ENCODE measurements at places on chromosomes 3 and 15.

- DNase-seq = no peak
Observed at GRCh38 chr3:195394024-195394423, 48.8 kb downstream of the ACAP2 start.

- DNase-seq = no peak
Observed at GRCh38 chr3:12556314-12556689, 585 bp upstream of the MKRN2 start.

DNA sequence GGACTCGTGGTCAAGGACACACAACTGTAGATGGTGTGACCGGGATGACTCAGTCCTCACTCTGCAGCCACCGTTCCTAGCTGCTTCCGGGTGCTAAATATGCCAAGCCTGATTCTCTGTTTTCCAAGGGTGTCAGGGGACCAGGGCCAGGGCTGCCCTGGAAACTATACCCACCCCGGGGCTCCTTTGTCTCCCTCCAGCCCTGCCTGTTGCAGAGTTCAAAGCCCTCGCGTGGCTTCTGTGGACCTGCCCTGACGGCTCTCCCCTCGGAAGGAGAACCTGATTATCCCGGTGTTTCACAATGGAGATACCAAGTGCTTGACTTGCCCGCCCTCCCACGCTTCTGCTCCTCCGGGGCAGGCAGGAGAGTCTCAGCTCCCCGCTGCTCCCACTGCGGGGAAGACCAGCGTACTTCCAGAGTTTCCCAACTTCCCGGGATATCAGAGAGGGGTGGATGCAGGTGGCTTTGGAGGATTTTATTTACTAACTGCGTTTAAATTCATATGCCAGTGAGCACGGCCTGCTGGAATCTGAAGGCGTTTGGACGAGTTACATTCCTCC lies 125.0 kb downstream of the ASB7 start:
- DNase-seq = no peak

- no peak for DNase-seq
Observed at GRCh38 chr15:95096651-95097050, 865.3 kb downstream of the MCTP2 start.

- DNase-seq = no peak
Observed at GRCh38 chr3:65988411-65989180, 50.1 kb downstream of the MAGI1 start.

DNA sequence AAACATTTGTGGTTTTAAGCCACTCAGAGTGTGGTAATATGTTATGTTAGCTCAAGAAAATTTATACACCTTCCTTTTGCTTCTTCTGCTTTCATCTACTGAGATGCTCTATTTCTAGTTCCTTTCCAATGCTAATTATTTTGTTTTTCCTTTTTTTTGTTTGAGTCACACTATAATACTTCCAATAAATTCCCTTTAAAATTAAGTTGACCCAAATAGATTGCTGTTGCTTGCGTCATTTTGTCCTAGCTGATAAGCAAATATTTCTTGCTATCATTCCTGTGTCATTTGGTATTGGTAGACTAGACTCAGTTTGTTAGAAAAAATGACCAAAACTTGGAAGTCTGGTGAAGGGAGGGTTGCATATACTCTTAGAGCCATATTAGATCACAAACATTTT lies 437.0 kb upstream of the CNTN6 start:
- DNase-seq = no peak

DNA sequence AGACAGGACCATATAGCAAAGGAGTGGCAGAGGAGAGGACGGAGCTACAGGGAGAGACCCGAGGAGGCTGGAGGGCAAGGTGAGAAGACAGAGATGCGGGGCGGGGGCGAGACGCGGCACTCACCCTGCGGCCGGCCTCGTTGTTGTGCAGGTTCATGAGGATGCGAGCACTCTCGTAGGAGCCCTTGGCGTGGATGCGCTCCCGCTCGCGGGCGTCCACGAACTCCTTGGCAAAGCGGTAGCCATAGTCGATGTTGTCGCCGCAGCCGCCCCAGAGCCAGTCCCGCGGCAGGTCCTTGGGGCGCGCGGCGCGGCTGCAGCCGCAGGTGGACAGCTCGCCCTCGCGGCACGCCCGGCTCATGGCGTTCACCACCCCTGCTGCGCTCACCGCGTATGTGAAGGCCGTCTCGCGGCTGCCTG lies 12.9 kb downstream of the WNT5A start:
- no peak for DNase-seq

- DNase-seq = no peak
Observed at GRCh38 chr15:91919014-91919534, 65.6 kb downstream of the SLCO3A1 start.

DNA sequence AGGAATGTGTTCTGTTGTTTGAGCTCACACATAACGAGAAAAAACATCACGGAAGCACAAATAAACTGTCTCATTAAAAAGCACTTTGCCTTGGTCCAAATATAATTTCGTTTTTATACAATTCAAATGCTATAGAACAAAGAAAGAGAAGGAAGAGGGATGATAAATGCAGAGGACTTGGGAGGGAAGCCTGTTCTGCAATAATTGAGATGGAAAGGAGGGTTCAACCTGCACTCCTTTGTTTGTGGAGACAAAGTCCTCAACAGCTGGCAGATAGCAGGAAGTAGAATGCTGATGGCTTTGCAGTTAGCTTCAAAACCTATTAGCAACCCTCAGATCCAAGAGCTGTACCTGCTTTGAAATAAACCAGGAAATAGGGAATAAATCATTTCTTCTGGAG lies 1010.8 kb downstream of the FHIT start:
- DNase-seq = no peak

DNA sequence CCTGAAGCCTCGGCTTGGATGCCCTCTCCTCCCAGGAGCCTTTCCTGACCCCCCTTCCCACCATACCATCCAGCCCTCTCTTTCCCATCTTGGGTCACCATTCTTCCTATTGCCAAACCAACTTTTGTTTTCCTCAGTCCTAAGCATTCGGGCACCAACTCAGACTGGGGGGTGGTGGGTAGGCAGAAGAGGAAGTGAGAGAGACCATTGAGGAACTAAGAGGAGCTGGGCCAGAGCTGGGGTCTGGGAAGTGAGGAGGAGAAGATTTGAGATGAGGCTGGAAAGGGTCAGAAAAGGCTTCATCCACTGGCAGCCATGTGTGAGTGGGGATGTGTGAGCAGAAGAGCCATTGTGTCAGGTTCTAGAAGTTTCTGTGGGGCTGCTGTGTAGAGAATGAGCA lies 37.7 kb downstream of the TKT start:
- DNase-seq = no peak

- DNase-seq = no peak
Observed at GRCh38 chr15:63221346-63221745, 31.9 kb downstream of the RAB8B start.

- DNase-seq = no peak
Observed at GRCh38 chr15:69862540-69862939, 235.2 kb downstream of the TLE3 start.

DNA sequence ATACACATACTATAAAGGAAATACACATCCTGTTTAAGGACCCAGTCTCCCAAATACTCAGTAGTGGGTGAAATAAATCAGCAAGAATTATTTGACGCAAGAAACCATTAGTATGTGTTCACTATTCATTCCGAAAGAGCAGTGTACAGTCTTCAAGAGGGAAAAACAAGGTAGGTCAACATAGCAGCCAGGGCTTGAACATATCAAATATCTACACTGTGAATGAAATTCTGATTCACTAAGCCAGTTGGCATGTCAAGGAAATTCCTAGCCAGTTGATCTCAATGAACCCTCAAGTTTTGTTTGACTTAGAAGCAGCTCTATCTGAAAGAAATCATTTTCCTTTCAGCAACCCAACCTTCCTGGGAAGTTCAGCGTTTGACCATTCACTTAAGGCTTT lies 99.0 kb downstream of the CNTN3 start:
- no peak for DNase-seq

DNA sequence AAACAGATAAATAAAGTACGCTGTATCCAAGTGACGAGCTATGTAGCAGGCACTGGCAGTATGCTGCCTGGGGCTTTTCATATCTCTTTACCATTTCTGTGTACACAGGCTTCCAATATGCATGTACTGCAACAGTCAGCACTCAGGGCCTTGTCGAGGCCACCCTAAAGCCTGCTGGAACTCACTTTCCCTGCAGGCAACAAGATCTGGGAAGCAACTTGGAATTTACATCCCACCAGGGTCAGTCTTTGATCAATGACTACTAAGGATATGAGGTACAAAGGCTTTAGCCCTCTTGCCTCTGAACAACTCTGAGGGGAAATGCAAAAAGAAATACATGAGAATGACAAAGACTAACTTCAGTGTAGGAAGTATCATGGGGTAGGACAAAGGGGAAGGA lies 101.8 kb upstream of the ARL6 start:
- no peak for DNase-seq

DNA sequence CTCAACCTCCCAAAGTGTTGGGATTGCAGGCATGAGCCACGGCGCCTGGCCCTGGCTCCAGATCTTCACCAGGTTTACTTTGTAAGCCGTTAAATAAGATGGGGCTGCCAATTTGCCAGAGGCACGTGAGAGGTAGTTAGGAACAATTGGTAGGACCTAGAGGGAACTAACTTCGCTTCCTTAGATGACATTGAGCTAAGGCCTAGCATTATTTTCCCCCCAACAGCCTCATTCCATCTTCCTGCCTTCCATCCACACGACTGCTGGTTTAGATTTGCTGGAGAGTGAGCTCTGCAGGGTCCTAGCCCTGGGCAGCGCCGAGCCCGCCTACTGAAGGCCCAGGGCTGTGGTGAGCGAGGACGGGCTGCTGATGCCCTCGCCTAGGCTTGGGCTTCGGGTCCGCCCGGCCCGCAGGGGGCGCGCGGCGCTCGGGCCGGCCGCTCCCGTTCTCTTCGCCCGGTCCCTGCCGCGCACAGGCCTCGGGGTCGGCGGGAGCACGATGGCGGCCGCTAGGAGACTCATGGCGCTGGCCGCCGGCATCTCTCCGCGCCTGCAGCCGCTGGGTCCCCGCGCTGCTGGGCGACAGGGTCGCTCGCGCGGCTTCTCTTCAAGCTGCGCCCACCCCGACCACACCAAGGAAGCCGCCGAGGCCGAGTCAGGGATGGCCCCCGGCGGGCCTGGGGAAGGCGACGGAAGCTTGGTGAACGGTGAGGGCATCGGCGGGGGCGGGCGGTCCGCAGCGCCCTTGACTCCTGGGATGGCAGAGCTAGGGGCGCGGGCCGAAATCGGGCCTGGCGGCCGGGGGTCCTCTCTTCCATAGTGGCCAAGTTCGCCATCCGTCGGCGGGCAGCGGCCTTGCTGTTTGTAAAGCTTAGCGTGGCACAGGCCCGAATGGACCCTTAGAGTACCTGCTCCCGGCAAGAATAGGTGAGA lies 21.9 kb downstream of the DHX30 start:
- peak; percentile 69 for DNase-seq

DNA sequence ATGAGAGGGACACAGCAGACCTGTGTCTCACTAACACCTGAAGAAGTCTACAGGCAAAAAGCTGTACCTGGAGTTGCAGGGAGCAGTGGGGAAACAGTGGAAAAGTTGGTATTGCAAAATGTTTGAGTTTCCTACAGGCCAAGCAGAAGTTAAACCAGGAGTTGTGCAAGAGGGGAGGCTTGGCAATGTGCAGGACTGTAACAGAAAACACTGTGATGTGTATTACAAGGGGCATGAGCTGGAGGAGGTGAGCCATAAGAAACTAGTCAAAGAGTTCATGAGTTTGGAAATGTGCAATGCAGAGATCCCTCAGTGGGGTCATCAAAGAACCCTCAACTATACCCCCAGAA lies 47.1 kb upstream of the SERPINI2 start:
- no peak for DNase-seq

- no peak for DNase-seq
Observed at GRCh38 chr3:69462826-69463100, 76.9 kb upstream of the FRMD4B start.

- DNase-seq = no peak
Observed at GRCh38 chr3:134404366-134404885, 30.2 kb upstream of the AMOTL2 start.

- DNase-seq = no peak
Observed at GRCh38 chr3:191980443-191980842, 519.5 kb downstream of the PYDC2 start.

DNA sequence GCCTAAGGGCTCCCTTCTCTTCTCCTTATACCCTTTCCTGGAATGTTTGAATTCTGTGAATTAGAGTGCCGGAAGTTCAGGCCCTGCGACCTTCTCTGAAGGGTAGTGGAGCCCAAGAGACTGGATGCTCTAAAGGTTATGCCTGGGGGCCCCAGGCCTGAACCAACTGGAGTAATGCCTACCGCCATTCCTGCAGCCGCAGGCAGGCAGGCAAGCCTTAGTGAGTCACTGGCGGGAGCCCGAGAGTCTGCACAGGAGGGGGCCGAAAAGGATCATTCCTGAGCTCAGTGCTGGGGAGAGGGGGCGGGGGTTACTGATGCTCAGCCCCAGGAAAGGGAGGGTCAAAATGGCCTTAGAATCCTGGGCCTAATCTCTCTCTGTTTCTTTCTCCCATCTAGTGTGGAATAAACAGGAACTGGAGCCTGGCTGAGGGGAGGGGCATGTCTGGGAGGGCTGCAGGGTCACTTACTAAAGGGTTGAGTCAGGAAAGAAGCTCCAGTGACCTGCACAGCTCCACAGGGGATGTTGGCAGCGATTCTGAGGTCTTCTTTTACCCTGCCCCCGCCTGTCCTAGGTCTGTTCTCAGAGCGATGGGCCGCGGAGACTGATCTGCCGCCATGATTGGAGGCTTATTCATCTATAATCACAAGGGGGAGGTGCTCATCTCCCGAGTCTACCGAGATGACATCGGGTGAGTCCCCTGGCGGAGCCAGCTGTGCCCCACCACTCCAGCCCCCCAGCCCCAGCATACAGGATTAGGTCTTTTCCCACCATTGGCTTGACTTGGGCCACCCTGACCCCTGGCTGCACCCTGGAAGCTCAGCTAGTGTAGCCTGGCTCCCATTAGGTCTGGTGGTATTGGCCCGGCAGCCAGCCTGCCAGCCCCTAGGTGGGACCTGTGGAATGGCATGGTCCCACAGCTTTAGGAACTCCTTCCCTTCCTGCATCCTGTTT lies 2.0 kb downstream of the AP2M1 start:
- DNase-seq = no peak

- DNase-seq = no peak
Observed at GRCh38 chr3:101758224-101758623, 20.8 kb upstream of the NXPE3 start.

- peak; percentile 15 for DNase-seq
Observed at GRCh38 chr15:67241132-67241855, 13.2 kb downstream of the AAGAB start.

DNA sequence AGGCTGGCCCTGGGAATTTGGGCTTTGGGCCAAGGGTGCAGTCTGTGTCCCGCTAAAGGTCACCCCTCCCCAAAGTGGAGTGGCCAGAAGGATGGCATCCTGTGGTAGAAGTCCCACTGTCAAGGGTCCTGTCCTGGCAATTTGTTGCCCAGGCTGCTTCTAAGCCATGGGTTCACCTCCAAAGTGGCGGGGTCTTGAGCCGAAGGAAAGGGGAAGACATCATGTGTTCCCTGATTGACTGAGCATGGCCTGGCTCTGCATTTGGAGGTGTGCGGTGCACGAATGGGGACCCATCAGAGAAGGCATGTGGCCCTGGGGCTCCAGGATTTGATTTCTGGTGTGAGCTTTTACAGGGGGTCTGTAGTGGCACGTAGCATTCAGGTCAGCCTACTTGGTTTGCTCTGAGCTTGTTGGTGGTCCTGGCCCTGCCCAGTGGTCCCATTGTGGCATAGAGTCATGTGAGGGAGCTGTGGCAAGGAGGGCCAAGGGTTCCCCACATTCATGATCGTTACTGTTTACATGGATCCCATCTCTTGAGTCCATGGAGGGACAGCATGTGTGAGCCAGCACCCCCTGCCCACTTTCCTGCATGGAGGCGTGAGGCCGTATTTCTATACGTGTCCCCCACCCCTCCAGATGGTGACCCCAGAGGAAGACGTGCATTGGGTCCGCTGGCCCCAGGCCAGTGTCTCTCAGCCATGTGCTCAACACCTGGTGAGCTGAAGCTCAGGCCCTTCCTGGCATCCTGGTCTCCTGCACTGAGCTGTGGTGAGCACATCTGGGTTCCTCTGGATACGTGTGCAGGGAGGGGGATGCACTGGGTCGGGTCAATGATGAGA lies 225.1 kb downstream of the SNRPN start:
- no peak for DNase-seq

All from CD4-positive, alpha-beta T cell treated with Interleukin-6 at 100 ng/mL for 8 hours (primary cell).